Upper lobe of left lung (tissue), 6 donors: ENCODE measurements at places on chromosomes 13 and 19. TPM values are rescaled to one million over a fixed set of nuclear protein-coding genes. Genes with fewer than 3 reads are reported as not detected.

DNA sequence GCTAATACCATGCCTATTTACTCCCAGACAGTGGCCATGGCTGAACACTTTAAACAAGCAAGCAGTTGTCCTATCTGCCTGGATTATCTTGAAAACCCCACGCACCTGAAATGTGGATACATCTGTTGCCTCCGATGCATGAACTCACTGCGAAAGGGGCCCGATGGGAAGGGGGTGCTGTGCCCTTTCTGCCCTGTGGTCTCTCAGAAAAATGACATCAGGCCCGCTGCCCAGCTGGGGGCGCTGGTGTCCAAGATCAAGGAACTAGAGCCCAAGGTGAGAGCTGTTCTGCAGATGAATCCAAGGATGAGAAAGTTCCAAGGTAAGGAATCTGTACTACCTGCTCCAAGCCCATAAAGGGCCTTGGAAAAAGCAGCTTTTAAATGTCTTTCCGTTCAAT lies 8.6 kb downstream of the RFPL4AL1 start:
- DNase-seq: no peak

DNA sequence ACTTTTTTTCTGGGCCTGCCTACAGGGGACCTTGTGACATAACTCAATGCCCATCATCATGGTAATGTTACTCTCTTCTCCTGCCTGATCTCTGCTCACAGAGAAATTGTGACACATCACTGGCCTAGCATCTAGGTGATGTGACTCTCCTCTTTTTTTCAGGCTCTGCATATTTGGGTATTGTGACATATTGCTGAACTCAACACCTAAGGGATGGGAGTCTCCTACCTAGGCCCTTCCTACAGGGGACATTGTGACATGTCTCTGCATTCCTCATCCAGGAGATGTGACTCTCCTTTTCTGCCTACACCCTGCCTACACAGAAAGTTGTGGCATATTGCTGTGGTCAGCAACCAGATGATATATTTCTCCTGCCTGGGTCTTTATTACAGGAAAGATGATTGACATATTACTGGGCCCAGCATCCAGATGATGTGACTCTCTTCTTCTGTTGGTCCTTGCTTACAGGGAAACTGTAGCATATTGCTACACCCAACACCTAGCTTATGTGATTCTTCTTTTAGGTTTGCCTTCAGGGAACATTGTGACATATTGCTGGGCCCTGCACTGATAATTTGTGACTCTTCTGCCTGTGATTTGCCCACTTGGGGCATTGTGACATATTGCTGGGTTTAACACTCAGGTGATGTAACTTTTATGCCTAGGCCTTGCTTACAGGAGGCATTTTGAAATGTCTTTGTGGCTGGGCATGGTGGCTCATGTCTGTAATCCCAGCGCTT lies 21.0 kb upstream of the ZNF254 start:
- no peak for DNase-seq

- DNase-seq: no peak
Observed at GRCh38 chr19:12098040-12098439, 33.5 kb downstream of the ZNF844 start.

SIAH3 gene
- total RNA-seq: under 0.01 TPM

C19orf67 gene
- 0.40 TPM for total RNA-seq

ZNF442 gene
- total RNA-seq: 2.8 TPM

GRIK5 gene
- 2.7 TPM for total RNA-seq
